ENCODE measurements at places on chromosomes 13 and 19.

DNA sequence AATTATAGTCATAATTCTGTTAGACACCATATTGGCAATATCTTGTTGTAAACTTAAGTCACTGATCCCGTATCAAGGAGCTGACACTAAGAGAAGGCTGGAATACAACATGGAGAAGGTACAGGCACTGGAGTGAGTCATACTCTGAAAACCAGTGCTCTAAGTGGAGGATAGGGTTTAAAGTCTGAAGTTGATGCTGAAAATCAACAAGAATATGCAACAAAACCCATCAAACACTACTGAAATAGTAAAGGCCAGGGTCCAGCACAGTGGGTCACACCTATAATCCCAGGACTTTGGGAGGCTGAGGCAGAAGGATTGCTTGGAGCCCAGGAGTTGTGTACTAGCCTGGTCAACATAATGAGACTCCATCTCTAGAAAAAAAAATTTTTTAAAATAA, 73.2 kb upstream of the KLF5 start:
- no peak for DNase-seq

GRCh38 chr13:46751811-46752635, 44.9 kb downstream of the ESD start:
- no peak for DNase-seq

DNA sequence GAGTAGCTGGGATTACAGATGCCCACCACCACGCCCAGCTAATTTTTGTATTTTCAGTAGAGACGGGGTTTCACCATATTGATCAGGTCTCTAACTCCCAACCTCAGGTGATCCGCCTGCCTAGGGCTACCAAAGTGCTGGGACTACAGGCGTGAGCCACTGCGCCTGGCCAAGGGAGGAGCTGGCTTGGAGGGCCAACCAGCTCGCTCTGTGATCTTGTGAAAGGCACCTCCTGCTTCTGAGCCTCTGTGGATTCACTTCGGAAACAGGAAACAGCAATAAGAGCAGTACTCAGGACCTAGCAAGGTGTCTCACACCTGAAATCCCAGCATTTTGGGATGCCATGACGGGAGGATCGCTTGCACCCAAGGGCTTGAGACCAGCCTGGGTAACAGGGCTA, 2.0 kb upstream of the ELL start:
- no peak for DNase-seq

- no peak for DNase-seq
These were observed 469 bp upstream of the RNF6 start for GRCh38 chr13:26222520-26223046.

GRCh38 chr19:16871871-16872270, 16.9 kb upstream of the F2RL3 start:
- no peak for DNase-seq

DNA sequence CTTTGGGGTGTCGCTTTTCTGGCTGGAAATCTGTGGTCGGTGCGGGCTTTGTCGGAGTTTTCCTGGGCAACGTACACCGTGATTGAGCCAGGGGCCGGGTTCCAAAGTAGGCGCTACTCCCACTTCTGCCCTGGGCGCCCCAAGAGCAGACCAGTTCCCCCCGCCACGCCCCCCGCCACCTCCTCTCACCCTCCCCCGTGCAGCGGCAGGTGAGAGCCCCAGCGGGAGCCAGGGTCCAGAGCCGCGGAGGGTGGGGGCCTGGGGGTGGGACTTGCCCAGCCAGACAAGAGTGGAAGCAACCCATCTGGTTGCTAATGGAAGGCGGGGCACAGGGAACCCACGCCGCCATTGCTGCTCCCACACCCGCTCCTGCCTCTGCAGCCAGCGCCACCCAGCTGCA, 2195.9 kb downstream of the PCDH9 start:
- DNase-seq: no peak

- DNase-seq: no peak
These were observed 9.3 kb downstream of the POLR2E start for GRCh38 chr19:1085676-1086442.

DNA sequence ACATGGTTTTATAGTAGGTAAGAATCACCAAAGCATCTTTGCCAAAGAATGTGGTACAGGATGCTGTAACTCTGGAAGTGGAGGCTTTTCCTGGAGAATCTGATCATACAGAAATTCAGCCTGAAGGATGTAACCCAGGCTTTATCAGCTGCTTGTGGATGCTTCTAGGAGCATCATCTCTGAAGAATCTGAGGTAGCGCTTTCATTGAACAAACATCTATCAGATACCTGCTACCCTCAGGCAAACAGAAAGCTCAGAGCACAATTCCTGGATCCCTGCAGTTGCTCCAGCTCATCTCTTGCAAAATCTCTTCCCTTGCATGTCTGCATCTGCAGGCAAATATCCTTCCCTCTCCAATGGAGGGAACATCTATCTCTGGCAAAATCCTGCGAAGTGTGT, 9.3 kb downstream of the FAM124A start:
- DNase-seq: no peak

DNA sequence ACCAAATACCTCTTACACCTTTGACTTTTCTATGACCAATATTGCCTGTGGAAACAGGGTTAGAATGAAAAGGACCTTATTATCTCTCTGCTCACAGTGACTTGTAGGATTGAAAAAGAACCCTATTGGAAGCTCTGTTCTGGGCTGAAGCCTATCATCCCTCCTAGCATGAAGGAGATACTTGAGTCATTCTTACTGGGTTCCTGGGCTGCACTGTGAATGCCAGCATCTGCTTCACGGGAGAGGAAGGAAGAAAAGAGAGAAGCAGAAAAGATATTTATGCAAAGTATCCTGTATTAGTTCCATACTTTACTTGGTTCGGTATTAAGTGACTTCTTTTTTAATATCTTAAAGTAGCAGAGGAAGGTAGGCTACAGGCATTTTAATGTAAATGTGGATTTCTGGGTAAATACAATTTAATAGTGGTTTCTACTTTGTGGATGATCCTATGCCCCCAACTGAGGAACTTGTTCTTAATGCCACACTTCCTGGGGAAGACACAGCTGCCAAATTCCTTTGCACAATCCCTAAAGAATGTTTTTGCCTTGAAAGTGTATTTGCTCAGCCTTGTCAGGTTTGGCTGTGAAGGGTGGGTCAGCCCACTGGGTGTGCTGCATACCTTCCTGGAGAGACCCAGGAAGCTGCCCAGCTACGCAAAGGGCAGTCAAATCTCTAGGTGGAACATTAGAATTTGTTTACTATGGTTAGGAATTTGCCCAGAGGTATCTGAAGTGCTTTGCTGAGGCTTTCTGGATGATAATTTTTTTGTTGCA, 13.7 kb upstream of the SCEL start:
- DNase-seq: no peak

DNA sequence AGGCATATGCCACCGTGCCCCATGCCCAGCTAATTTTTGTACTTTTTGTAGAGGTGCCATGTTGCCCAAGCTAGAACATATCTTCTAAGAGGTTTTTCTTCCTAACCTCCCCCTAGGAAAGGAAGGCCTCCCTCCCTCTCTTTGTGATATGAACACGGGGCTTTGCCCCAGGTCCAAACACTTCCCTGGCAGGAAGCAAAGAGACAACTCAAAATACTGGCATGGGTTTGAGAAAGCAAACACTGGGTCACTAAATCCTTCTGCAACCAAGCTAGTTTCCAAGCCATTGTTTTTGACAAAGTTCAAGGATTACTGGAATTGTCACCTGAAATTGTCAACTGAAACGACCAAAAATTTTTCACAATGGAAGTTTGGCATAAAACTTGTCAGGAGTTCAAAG, 8.8 kb downstream of the CC2D1A start:
- no peak for DNase-seq
